ENCODE measurements at places on chromosomes 7 and 10. TPM values are rescaled to one million over a fixed set of nuclear protein-coding genes. Genes with fewer than 3 reads are reported as not detected.

DNA sequence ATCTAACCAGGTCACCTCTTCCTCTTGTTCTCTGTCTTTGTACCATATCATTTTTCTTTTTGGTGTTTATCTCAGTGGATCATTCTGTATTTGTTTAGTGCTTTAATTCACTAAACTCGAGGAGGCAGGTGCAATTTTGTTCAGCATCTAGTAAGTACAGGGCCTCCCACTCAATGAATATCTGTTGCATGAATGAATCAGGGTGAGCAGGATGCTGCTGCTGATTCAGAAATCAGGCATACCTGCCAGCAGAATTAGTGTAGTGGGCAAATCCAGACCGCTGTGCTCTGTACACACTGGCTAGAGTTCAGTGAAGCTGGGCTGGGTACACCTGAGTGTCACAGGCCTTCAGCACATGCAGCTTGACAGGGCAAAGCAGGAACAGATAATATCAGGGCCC is 511.9 kb downstream of the SUGCT start:
- DNase-seq = no peak

DNA sequence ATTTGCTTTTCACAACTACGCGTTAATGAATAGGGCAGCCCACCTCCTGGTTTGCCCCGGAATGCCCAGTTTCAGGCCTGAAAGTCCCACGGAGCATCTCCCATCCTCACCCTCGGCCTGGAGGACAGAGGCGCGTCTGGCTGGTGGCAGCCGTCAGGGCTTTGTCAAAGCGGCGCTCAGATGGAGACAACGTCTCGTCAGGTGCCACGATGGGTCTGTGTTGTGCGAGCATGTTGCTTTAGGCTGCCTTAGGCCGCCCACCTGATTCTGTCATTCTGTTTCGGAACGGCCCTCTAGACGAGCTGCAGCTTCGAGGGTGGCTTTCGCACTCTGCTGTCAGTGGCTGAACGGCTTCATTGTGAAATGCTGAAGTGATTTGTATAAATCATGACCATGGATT is 39.4 kb upstream of the CFAP46 start:
- DNase-seq = no peak

DNA sequence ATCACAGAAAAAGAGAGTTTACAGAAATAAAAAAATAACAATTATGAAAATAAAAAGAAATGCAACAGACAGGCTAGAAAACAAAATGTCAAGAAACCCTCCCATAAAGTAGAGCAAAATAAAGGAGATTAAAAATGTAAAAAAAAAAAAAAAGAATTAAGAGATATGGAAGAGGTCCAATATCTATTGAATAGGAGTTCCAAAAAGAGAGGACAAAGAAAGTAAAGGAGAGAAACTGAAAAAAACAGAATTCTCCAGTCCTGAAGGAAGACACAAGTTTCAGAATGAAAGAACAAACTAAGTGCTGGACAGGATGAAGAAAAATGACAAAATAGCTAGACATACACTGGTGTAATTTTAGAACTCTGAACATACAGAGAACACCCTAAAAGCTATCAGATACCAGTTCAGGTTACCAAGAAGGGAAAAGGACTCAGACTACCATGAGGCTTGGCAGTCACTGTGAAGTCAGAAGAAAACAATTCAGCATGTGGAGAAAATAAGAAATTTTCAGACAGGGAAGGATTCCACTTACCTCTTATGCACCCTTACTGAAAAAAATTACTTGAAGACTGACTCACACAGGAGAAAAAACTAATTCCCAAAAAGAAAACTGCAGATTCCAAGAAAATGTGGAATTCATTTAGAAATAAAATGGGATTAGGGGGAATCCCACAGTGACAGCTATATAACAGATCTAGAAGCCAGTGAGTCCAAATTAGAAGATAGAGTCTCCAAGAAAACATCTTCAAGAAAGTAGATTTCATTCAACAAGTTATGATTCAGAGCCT is 40.4 kb upstream of the ABLIM1 start:
- no peak for DNase-seq

DNA sequence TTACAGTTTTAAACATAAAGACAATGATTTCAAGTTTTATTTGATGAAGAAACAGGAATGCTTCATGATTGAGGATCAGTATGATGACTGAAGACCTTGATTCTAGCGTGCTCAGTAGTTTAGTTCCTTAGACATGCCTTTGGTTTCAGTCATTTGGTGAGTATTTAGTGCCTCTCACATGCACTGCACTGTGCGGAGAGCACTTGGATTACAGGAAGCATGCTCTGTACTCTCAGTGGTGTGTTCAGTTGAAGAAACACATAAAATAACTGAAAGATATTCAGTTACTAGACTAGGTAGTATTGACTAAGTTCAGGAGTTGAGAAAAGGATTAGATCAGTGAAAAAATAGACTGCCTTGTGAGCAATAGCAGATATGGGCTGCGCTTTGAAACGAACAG is 25.5 kb downstream of the RBM17 start:
- no peak for DNase-seq

GRCh38 chr7:41459183-41459582 is 243.7 kb downstream of the INHBA start:
- no peak for DNase-seq

The KCND2 gene
- total RNA-seq = not detected

The TAS2R60 gene
- total RNA-seq = not detected

The SGCE gene
- 0.64 TPM for total RNA-seq
